ENCODE measurements at places on chromosomes 3 and 15.

GRCh38 chr3:23751212-23751723, 54.5 kb upstream of the UBE2E1 start:
- DNase-seq, result no peak

DNA sequence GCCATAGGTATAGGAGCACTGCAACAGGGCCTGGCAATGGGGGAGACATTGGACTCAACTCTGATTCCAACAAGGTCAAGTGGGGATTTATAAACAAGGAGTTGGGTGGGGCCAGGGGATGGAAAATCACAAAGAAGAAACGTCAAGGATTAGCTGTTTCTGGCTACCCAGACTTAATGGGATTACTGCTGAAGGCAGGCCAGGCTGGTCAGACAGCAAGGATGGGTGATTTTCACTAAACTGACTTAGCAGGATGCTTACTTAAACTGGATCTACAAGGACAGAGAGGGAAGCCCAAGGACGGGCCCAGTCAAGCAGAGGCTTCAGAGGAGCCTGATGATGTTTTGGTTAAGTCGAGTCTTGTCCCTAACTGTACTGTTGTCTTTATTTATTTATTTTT, 76.2 kb downstream of the USP13 start:
- no peak for DNase-seq

DNA sequence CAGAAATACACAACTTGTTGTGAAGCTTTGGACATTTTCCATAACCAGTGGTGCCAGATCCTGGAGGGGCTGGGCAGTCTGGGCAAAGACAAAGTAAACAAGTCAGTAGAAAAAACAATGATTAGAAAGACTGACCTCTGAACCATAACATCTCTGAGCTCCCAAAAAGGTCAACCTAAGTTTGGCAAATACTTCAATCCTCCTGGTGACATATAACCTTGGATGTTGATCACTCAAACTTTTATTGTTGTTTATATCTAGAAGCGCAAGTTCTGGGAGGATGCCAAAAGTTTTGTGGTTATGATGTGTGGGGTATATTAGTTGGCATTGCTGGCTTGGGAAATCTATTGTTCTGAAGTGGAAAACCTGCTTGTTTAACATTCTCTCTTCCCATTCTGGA, 257.7 kb downstream of the DIPK2A start:
- no peak for DNase-seq

GRCh38 chr3:194661374-194661773, 10.6 kb downstream of the LSG1 start:
- DNase-seq, result no peak

- DNase-seq, result no peak
Measured at GRCh38 chr15:41648770-41649169, 11.4 kb upstream of the MGA start.

DNA sequence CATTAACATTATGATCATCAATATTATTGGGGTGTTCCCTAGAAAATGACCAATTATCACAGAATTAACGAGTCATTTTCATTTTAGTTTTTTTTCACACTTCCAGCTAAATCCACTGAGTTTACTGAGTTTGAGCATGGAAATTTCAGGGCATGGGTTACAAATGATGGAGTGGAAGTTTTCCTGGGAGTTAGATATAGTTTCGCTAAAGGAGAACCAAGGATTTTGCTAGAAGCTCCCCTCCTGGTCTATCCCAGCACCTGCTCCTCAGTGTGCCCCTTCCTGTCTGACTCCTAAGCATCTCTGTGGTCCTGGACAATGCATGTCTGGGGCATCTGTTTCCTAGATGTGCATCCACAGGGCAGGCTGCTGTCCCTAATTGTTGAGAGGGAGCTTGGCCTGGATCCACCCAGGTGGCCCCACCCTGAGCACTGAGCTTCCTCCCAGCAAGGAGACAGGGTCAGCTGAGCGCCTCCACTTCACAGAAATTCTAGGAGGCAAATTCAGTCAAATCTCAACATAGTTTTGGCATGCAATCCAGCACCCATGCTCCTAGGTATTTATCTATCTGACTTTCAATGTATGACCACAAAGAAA, 102.3 kb upstream of the GOLGA6L6 start:
- DNase-seq, result no peak

DNA sequence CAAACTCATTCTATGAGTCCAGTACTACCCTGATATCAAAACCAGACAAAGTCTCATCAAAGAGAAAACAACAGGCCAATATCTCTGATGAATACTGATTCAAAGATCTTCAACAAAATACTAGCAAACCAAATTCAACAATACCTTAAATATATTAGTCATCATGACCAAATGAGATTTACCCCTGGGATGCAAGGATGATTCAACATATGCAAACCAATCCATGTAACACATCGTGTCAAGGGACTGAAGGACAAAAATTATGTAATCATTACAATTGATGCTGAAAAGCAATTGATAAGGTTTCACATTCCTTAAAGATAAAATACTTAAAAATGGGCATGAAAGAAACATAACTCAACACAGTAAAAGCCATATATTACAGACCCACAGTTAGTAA, 1476.9 kb downstream of the SI start:
- DNase-seq, result no peak

- DNase-seq, result no peak
Measured at GRCh38 chr3:187017511-187018230, 87.3 kb downstream of the ST6GAL1 start.

GRCh38 chr3:51637941-51638471, 33.0 kb upstream of the TEX264 start:
- no peak for DNase-seq

GRCh38 chr3:173938159-173938558, 540.6 kb downstream of the NLGN1 start:
- no peak for DNase-seq

- DNase-seq, result no peak
Measured at GRCh38 chr3:174618368-174619080, 240.6 kb upstream of the NAALADL2 start.

DNA sequence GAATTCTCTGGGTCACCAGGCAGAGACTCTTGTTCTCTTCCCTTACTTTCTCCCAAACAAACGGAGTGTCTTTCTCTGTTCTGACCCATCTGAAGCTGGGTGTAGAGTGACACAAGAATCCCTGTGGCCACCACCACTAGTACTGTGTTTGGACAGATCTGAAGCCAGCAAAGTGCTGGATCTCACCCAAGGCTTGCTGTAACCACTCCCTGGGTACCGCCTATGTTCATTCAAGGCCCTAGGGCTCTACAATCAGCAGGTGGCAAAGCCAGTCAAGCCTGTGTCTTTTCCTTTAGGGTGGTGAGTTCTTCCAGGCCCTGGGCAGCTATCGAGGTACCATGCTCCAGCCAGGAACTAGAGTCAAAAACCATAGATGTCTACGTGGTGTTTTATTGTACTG, 149.2 kb upstream of the CTNNB1 start:
- no peak for DNase-seq

DNA sequence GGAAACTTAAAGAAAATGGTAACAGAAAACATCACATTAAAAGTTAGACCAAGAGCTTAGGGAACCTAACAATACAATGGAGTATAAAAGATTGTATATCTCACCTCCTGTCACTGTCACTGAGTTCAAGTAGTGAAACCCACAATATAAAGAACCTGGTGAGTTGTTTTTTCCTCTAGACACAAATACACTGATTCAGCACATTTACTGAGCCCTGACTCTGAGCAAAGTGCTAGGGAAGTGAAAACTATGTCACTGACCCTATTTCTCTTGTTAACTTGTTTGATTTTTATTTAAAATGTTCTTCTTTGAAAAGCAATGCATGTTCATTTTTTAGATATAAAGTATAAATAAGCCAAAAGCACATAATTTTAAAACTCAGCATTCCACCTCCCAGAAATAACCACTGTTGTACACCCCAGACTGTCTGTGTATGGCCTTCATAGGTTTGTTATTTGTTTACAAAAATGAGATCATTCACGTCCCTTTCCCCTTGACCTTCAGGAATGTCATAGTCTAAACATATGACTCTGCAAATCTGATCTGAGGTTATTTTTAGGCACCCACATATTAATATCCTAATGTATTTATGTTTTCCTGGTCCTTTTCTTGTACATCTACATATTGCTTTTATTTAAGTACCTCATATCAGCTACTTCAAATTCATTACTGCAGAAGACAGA, 69.2 kb upstream of the CSTA start:
- DNase-seq, result no peak

- DNase-seq, result no peak
Measured at GRCh38 chr3:100001526-100002270, 112.6 kb downstream of the FILIP1L start.

DNA sequence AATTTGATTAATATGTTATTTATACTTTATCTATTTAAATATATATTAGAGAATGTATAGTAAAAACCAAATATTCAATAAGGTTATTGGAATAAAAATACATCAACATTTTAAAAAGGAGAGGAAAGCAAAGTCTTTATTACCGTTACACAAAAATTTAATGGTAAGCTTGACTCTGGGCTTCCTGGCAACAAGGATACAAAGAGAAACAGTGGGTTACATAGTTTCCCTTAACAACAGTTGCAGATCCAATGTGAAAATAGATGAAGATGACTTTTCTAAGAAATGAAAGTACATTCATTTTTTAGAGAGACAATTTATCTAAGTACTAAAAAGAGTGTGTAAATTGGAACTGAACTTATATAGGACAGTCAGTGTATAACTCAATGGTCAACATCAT, 6.0 kb upstream of the PHLDB2 start:
- DNase-seq, result no peak

DNA sequence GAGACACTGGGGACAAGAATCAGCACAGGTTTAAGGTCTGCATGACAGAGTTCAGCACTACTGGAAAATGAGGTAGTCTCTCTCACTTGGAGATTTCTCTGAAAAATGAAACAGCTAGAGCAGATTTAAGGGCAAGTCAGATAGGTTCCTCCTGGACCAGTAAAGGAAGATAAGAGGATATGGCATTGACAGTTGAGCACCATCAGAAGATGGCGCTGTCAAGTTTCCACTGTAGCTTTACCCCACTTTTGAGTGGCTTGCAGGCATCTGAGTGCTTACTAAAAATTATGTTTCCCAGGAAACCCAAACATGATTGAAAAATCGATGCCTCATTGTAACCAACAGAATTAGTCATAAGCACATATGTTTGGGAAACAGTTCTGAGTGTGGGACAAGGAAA, 407.2 kb upstream of the UBE2E2 start:
- no peak for DNase-seq

DNA sequence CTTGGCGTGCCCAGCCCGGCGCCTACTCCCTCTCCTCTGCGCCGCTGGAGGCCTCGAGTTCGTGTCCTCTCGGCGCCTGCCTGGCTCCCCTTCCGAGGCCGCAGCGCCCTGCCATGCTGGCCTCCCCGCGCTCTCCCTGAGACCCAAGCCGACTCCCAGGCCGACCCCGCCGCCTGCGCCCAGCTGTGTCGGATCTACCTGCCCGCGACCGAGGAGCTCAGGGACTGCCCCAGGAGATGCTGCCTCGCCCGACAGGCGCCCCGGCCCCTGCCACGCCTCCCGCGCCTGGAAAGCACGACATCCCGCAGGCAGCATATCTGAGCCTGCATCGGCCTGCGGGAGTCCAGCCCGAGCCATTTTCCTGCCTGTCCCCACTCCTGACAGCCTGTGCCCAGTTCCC, 16.1 kb downstream of the PAQR9 start:
- no peak for DNase-seq

- no peak for DNase-seq
Measured at GRCh38 chr15:101187820-101188636, 63.8 kb downstream of the CHSY1 start.

DNA sequence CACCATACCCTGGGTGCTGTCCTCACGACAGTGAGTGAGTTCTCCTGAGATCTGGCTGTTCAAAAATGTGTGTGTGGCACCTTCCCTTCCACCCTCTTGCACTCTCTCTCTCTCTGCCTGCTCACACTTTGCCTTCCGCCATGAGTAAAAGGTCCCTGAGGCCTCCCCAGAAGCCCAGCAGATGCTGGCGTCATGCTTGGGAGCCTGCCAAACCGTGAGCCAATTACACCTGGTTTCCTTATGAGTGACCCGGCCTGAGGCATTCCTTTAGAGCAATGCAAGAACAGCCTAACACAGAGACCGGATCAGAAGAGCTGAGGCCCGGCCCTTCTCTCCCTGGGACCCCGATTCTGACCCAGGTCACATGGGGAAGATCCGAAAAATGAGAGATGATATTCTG, 15.4 kb downstream of the TMEM44 start:
- DNase-seq, result no peak

DNA sequence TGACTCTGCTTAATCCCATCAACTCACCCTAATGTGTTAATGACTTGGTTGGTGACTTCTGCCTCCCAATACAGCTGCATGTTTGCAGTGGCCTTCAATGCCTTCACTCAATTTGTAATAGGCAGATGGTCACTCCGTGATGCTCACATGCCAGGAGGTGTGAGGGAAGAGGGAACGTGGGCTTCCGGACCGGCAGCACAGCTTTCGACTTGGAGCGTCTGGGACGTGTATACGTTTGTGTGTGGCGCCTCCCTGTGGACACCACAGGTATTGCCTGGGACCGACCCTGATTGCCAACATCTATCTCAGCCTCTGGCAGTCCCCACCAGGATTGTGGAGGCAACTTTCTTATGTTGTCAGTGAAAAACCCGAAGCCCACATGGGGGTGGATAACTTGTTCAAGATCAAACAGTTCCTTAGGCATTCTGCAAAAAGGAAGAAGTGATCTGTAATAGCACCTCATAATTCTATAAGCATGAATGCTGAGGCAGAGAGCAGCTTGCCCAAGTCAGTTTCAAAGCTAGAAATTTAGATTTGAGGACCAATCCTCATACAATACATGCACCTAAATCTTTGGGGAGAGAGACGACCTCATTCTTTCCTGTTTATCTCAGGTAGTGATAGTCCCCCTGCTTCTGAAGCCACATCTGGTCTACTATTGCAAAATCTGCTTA, 16.9 kb downstream of the MRPL46 start:
- no peak for DNase-seq

GRCh38 chr3:61139686-61140085, 111.6 kb downstream of the FHIT start:
- no peak for DNase-seq

GRCh38 chr15:85646538-85647091, 148.1 kb downstream of the KLHL25 start:
- no peak for DNase-seq

- DNase-seq, result no peak
Measured at GRCh38 chr3:8539419-8539818, 37.8 kb downstream of the LMCD1 start.

- DNase-seq, result no peak
Measured at GRCh38 chr15:92051716-92052115, 198.2 kb downstream of the SLCO3A1 start.

DNA sequence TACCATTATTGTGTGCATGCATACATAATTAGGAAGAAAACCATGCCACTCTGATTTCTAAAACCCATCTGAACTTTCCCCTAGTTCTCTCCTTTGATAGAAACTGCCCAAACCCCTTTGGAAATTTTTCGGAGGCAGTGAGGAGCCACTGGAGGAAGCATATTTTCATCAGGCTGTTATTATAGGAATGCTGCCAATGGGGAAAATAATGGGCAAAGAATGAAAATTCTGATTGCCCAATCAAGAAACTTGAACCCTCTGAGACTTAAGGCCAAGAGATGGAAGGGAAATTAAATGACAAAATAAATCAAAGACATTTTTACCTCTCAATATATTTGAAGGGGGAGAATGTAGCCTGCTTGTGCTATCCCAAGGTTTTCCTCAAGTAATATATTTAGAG, 376.0 kb upstream of the PDZRN3 start:
- no peak for DNase-seq

GRCh38 chr3:130950124-130950523, 56.2 kb downstream of the ATP2C1 start:
- no peak for DNase-seq

- DNase-seq, result no peak
Measured at GRCh38 chr3:129238945-129239705, 10.3 kb upstream of the COPG1 start.

GRCh38 chr3:173913397-173913796, 515.9 kb downstream of the NLGN1 start:
- DNase-seq, result no peak

GRCh38 chr3:44411031-44411645, 66.3 kb downstream of the ZNF445 start:
- no peak for DNase-seq

All from nucleus accumbens (tissue), 56 donors.